Astrocyte (in vitro differentiated cells and primary cell): ENCODE measurements at places on chromosomes 3 and 15.

DNA sequence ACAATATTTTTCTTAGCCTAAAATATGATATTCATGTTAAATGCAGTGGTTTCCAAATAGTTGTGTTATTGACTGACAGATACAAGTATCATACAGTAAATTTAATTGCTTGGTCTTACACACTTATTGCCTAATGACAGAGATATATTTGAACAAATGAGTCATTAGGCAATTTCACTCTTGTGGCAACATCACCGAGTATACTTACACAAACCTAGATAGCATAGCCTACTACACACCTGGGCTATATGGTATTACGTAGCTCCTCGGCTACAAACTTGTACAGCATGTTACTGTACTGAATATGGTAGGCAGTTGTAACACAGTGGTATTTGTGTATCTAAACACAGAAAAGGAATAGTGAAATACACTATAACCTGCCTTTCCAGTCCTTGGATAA lies 50.3 kb downstream of the SERPINI1 start:
- DNase-seq, result no peak

DNA sequence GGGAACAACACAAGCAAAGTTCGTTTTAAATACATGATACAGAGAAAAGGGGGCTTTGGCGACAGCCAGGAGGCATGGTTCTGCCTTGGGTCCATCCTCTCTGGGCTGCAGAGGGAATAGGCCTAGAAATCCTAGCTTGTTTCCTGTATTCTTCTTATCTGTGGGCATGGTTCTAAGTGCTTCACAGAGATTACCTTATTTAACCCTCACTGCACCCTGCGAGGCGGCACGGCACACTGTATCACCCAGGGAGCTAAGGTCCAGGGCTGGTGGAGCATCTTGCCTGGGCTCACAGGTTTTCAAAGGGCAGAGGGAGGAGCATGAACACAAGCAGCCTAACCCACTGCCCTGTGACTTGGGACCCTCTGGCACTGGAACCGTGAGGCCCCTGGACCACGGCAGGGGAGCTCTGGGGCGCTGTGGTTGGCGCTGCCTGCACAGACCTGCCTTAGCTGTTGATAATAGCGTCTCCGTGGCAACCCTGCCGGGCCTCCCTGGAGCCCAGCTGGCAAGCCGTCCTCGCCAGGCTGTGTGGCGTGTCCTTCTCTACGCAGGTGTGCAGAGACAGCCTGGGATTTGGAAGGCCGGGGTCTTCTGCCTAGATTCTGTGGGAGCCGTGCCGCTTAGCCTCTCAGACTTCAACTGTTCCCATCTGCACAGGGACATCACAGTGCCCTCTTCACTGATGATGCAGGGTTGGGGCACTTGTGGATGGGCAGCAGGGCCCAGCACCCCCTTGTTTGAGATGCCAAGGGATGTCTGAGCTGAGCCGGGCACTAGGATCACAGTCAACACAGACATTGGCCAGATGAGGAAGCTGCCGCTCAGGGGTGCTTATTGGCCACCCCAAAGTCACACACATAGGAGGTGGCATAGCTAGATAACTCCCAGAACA lies 154.6 kb upstream of the TLE3 start:
- DNase-seq, result no peak

- no peak for DNase-seq
Observed at GRCh38 chr15:83082730-83083386, 15.8 kb upstream of the BTBD1 start.

DNA sequence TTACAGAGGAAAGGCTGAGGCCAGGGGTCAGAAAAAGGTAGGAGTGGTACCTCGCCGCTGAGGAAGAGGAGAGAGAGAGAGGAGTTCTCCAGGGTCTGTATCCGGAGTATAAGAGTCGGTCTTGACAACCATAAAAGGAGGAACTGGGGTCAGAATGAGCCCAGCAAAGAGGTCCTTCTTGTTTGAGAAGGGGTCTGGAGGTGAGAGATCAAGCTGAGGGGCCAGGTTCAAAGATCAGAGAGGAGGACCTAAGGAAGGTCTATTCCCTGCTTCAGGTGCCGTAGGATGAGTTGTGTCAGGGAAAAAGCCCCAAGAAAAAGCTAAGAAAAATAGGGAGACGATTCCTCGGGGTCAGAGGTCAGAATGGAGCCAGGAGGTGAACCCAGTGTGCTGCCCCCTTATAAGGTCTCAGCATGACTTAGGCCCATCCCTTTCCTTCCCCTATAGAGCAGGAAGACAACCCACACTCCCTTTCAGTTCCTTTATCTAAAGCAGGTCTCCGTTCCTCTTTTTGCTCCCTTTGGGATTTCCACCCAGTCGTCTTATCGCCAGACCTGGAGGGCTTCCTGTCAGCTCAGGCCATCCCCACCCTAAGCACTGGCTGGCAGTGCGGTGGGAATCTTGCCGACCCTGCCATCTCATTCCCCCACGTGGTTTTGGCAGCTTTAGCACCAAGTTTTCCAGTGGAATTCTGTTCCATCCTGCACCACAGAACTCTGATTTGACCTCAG lies 651 bp downstream of the MTMR14 start:
- DNase-seq, result no peak

- DNase-seq, result peak; percentile 49
Observed at GRCh38 chr15:31435261-31435911, 108.8 kb downstream of the KLF13 start.

DNA sequence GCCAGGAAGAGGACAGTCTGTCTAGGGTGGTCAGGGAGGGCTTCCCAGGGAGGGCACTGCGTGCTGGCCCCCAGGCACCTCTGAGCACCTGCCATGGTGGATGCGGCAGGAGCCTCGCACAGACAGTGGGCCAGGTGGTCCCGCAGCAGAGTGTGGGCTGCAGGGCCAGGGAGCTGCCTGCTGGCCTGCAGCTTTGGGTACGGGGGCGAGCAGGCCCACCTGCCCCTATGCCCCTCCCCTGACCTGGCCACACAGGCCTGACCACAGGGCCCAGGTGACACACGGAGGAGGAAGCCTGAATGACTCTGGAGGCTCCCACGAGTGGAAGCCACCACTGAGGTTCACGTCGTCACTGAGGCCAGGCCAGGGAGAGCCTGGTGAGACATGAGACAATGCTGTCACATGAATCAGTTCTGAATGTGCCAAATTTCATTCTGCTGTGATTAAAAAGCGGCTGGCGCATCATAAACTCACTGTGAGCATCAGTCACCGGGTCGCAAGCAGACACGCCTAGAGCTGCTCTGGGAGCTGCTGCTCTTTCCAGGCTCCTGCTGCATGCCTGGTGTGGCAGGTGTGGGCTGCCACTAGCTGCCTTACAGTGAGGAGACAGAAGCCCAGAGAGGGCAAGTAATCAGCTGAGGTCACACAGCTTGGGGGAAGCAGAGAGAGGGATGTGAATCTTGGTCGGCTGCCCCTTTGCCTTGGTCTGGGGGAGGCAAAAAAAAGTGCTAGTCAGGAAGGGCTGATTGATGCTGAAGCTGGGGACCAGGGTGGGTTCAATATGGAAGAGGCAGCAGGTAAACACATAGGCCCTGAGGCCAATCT lies 39.5 kb upstream of the IQSEC1 start:
- no peak for DNase-seq

- DNase-seq, result peak; percentile 62
Observed at GRCh38 chr3:143644370-143645089, 203.7 kb downstream of the SLC9A9 start.

GRCh38 chr3:179528772-179529171 lies 34.0 kb upstream of the ACTL6A start:
- DNase-seq, result peak; percentile 47

- no peak for DNase-seq
Observed at GRCh38 chr3:158084651-158085050, 21.6 kb downstream of the SHOX2 start.

DNA sequence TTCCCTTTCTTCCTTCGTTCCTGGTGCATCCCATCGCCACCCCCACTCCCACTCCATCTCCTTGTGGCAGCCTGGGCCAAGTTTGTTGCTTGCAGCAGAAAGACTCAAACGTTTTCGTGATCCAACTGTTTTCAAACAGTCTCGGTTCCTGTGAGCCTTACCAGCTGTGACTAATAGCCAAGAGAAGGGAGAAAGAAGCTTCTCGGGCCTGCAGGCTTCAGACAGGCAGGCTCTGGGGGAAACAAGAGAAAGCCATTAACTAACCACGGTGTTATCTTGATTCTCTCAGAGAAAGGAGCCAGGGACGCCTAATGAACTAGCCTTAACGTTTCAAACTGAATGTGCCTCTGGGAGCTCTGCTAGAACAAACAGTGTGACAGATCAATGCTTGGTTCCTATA lies 742.0 kb downstream of the NR2F2 start:
- DNase-seq, result no peak

DNA sequence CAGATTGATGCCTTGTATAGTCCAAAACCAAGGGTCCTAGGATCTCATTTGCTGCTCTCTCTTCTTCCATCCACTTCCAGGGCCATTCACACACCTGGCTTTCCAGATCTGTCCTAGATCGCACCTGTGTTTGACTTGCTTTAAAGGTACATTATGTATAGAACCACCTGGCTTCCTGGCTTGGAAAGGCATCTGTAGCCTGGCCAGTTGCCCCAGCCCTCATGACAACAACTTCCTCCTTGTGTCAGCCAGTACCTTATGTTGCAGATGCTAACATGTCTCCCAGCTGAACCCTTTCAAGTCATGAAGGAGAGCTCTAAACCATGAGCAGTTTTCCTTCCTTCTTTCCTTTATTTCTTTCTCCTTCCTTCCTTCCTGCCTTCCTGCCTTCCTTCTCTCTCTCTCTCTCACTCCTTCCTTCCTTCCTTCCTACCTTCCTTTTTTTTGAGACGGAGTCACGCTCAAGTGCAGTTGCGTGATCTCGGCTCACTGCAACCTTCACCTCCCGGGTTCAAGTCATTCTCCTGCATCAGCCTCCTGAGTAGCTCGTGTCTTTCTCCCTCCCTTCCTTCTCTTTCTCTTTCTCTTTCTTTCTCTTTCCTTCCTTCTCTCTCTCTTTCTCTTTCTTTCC lies 2.5 kb upstream of the HTR3C start:
- DNase-seq, result no peak

GRCh38 chr15:64151727-64152506 lies at the start of gene SNX22:
TSS of gene SNX22 (plus strand) at chr15:64151731. CDS start at chr15:64151776, 45 bp downstream.
- no peak for DNase-seq

DNA sequence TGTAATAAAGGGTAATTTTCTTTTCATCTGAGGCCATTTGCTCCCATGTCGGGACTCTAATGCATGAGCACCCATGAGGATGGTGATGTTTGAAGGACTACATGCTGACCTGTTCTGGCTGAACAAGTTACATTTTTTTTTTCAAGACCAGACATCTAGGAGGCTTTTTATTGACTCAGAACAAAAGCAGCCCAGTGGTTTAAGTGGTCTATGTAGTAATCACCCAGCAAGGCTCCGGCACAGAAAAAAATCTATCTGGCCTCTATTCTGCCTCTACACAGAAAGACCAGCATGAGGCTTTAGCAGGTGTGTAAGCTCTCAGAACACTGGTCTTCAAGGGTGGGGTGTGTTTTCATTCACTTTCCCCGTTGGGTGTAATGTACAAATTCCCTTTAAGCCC lies 95.1 kb upstream of the ZBED2 start:
- peak; percentile 85 for DNase-seq

DNA sequence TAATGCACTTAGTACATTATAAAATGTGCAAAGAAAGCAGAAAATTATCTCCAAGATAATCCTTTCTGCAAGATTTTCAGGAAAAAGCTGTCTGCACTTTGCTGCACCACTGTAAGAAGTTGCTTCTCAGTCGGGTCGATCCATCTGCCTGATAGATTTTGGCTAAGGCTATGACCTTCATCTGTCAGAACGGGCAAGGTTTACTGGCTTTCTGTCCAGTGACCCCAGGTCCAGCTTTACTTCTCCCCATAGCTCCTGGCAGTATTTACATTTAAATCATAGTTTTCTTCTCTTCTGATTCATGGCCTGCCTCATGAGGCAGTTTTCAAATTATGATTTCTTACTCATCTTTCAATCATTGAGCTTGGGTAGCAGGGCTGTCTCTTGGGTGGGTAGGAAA lies 422.7 kb downstream of the EPHB1 start:
- DNase-seq, result no peak

GRCh38 chr15:40204100-40204499 lies 34.8 kb upstream of the PAK6 start:
- peak; percentile 4 for DNase-seq

- DNase-seq, result no peak
Observed at GRCh38 chr3:143064777-143065176, 54.8 kb upstream of the CHST2 start.

GRCh38 chr3:173584838-173585831 lies 187.6 kb downstream of the NLGN1 start:
- peak; percentile 71 for DNase-seq

DNA sequence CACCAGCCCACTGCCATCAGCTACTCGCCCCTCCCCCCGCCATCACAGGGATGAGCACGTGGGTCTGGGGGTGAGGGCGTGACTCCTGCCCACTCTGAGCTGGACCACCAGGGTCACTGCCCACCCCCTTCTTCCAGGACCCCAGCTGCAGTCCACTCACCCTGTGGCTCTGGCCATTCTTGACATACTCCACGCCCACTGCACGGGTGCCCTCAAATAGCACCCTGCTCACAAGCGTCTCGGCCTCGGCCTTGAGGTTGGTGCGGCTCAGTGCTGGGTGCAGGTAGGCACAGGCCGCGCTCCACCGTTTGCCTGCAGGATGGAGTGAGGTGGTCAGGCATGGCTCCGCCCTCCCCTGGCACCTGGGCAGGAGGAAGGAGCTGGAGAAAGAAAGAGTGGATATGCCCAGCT lies 23.9 kb downstream of the CHDH start:
- no peak for DNase-seq

DNA sequence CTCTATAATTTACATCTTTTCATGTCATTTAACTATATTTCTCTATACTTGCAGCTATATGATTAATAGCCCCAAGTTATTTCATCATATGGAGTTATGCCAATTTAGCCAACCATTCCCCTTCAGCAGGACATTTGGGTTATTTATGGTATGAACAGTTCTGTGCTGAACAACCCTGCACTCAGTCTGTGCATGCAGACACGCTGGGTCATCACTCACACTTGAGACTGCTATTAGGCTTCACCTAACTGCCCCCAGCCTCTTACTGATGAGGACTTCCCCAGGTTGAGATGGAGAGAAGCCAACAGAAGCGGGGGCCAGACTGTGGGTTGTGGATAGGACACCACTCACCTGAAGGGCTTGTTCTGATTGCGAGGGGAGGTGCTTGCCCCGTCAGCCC lies 7.3 kb downstream of the TADA3 start:
- DNase-seq, result no peak

- no peak for DNase-seq
Observed at GRCh38 chr15:33028495-33028894, 166.0 kb downstream of the FMN1 start.

GRCh38 chr3:52444860-52445793 lies at the start of gene SEMA3G:
TSS of gene SEMA3G (minus strand) at chr3:52445103. CDS start at chr3:52445027, 76 bp downstream.
- DNase-seq, result no peak

- DNase-seq, result no peak
Observed at GRCh38 chr15:74482661-74483060, 21.7 kb upstream of the UBL7 start.
